ENCODE measurements at places on chromosomes 5 and 9.

GRCh38 chr9:27835746-27836145 is 262.5 kb upstream of the C9orf72 start:
- DNase-seq = no peak

- no peak for DNase-seq
Measured at GRCh38 chr5:15014809-15015208, 143.2 kb upstream of the ANKH start.

GRCh38 chr9:131422241-131422792 is 28.4 kb downstream of the PRRC2B start:
- no peak for DNase-seq

DNA sequence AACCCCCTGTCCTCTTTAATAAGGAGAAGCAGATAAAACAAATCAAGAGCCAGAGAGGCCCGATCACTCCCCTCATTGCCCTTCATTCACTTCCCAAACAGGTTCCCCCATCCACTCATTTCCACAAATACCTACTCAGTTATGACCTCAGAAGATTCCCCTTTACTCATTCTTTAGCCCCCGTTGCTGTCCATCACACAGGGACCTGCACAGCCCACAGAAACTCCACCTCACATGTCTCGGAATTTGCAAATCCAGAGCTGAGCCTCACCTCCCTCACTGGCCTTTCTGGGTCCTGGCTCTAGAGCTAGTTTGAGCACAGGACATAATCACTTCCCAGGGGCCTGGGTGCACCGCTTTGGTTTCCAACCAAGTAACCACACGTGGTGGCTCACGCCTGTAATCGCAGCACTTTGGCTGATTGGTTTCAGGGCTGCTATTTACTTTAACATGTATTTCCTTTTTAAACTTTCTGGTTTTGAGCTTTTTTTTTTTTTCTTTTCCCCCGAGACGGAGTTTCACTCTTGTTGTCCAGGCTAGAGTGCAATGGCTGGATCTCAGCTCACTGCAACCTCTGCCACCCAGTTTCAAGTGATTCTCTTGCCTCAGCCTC is 17.8 kb downstream of the ATP6V0E1 start:
- DNase-seq = no peak

- DNase-seq = no peak
Measured at GRCh38 chr9:81682177-81682576, 7.2 kb downstream of the TLE1 start.

DNA sequence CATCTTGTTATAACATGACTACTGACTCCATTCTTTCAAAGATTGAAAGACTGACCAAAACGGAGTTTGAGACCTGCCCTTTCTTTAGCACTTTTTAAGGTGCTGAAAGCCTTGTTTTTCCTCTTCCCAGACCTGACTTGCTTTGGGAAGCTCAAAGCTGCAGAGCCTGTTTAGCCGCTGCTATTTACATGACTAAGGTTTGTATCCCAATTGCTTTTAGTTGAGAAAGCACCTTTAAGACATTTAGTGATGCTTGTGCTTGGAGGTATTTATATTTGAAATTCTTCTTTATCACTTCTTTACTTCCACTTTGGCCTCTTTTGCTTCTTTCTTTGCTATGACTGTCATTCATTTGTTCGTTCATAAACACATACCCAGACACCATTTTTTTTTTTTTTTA is 182.6 kb upstream of the ELL2 start:
- DNase-seq = no peak

- DNase-seq = no peak
Measured at GRCh38 chr9:132699956-132700355, 29.7 kb downstream of the GTF3C4 start.

GRCh38 chr5:156015137-156015536 is 311.8 kb upstream of the SGCD start:
- no peak for DNase-seq

- no peak for DNase-seq
Measured at GRCh38 chr5:178207183-178207916, 3.0 kb downstream of the HNRNPAB start.

- DNase-seq = no peak
Measured at GRCh38 chr9:79807971-79808370, 236.2 kb downstream of the TLE4 start.

DNA sequence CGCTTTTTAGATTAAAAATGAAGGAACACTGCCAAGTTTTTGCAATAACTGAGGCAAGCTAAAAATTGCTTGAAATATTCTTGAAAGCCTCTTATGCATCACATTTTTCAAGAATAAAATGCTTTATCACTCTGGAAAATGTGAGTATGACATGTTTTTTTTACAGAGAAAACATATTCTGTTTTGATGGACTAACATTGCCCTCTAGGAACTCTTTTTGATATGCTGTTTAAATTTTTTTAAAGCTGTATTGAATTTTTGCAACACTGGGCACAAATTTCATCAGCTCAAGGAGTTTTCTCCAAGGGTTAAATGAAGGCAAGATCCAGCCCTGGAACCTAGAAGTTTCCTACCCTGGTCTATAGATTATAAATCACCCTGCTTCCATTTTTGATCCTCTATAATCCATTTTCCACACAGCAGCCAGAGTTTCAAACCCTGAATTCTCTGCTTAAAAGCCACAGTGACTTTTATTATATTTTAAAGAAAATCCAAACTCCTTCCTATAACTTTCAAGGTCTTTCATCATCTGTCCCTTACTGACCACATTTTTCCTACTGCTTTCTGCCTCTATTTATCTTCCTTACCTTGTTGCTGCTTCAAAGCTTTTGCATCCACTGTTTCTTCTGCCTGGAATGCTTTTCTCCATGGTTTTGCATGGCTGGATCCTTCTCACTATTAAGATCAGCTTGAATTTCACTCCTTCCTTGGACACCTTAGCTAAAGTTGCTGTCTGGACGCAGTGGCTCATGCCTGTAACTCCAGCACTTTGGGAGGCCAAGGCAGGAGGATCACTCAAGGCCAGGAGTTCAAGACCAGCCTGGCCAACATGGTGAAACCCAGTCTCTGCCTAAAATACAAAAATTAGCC is 60.9 kb downstream of the IL31RA start:
- DNase-seq = no peak

GRCh38 chr9:109409773-109410397 is 88.2 kb downstream of the PTPN3 start:
- DNase-seq = no peak

DNA sequence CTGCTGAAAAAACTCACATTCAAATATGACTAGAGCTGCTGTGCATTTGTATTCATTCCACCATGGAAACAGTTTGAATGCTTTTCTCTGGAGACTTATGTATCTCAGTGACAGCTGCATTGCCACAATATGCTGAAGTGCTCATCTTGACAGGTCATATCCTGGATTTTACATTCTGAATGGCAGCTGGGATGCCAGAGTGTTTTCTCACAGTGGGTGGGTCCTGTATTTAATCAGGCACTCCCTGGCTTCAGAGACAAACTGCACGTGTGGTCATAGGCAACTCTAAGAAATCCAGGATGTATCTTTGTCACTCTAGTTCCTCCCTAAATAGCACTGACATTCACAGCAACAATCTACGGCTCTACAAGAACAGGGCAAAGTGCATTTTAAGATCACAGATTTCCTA is 75.6 kb downstream of the ST8SIA4 start:
- DNase-seq = no peak

All from NCI-H2227 treated with DMSO at 0.1 percent for 48 hours (cell line).